Placental pericyte (primary cell): ENCODE measurements at places on chromosomes 1 and 21. TPM values are rescaled to one million over a fixed set of nuclear protein-coding genes. Genes with fewer than 3 reads are reported as not detected.

The LIN28A gene
- total RNA-seq: not detected in 2 replicates

The NR1I3 gene
- not detected in 2 replicates for total RNA-seq

The SPRR1B gene
- total RNA-seq: not detected in 2 replicates

The SUMO3 gene
- total RNA-seq: 65.9 and 105 TPM in 2 replicates
